ENCODE measurements at places on chromosomes 5 and 9. TPM values are rescaled to one million over a fixed set of nuclear protein-coding genes. Genes with fewer than 3 reads are reported as not detected.

The SLC27A6 gene
- total RNA-seq: 0.96 TPM

The PDGFRB gene
- under 0.01 TPM for total RNA-seq

The SLC45A2 gene
- not detected for total RNA-seq

The ZFP37 gene
- 0.48 TPM for total RNA-seq

The EFNA5 gene
- total RNA-seq: 7.7 TPM

The GRAMD2B gene
- 23.4 TPM for total RNA-seq

The SLC36A2 gene
- not detected for total RNA-seq

The IFNA14 gene
- not detected for total RNA-seq

The ARHGEF39 gene
- total RNA-seq: 4.6 TPM

The LCN15 gene
- not detected for total RNA-seq

The LCN2 gene
- 154 TPM for total RNA-seq

The PALM2AKAP2 gene
- 8.2 TPM for total RNA-seq

The EPB41L4B gene
- total RNA-seq: 31.5 TPM

The COL15A1 gene
- not detected for total RNA-seq

The SPEF2 gene
- 0.64 TPM for total RNA-seq

The SMIM33 gene
- not detected for total RNA-seq

The PCDHB14 gene
- 0.43 TPM for total RNA-seq

The NTRK2 gene
- not detected for total RNA-seq

The GRXCR2 gene
- total RNA-seq: not detected

The PLPPR1 gene
- total RNA-seq: under 0.01 TPM

The ABO gene
- under 0.01 TPM for total RNA-seq

The PTCD2 gene
- 3.4 TPM for total RNA-seq

The SPATA31A7 gene
- total RNA-seq: not detected

The CNTNAP3 gene
- 7.0 TPM for total RNA-seq

The OBP2B gene
- total RNA-seq: not detected

The ECM2 gene
- total RNA-seq: 1.4 TPM

The MEF2C gene
- 0.85 TPM for total RNA-seq

The SNX24 gene
- 28.0 TPM for total RNA-seq

The ICE1 gene
- 22.2 TPM for total RNA-seq

The RLN2 gene
- total RNA-seq: 0.64 TPM

The PCDHGA3 gene
- total RNA-seq: under 0.01 TPM

The ZNF354C gene
- total RNA-seq: 1.9 TPM

The TLX3 gene
- 0.24 TPM for total RNA-seq

The DRD1 gene
- total RNA-seq: not detected

The ENTPD8 gene
- total RNA-seq: 0.24 TPM

The NEUROG1 gene
- total RNA-seq: not detected

The NMUR2 gene
- not detected for total RNA-seq

The FAF2 gene
- total RNA-seq: 41.3 TPM

The FSTL4 gene
- not detected for total RNA-seq

The PCDHGC5 gene
- total RNA-seq: 0.21 TPM

The SLCO6A1 gene
- not detected for total RNA-seq

The SPAG8 gene
- total RNA-seq: not detected

The GMCL2 gene
- not detected for total RNA-seq

The PIP5KL1 gene
- total RNA-seq: 3.8 TPM

The SPARC gene
- 54.2 TPM for total RNA-seq

The PCDHA12 gene
- total RNA-seq: 0.48 TPM

The PCDHGB5 gene
- 2.6 TPM for total RNA-seq

All from tracheal epithelial cell (primary cell).